Uterine smooth muscle cell (primary cell): ENCODE measurements at places on chromosomes 16 and 17. TPM values are rescaled to one million over a fixed set of nuclear protein-coding genes. Genes with fewer than 3 reads are reported as not detected.

The KRT34 gene
- total RNA-seq = 133 and 203 TPM in 2 replicates

The SRCIN1 gene
- under 0.01 and 0.12 TPM in 2 replicates for total RNA-seq

The ABCC12 gene
- under 0.01 TPM in 1 of 2 replicates, not detected in the other for total RNA-seq

The TMIGD1 gene
- total RNA-seq = not detected in 2 replicates

The CD79B gene
- total RNA-seq = 0.12 TPM in 1 of 2 replicates, not detected in the other

The TBC1D3K gene
- total RNA-seq = not detected in 2 replicates

The TMED6 gene
- 0.11 TPM in 1 of 2 replicates, not detected in the other for total RNA-seq

The WNT3 gene
- total RNA-seq = 0.62 and 1.00 TPM in 2 replicates

The RAB40C gene
- total RNA-seq = 15.1 and 18.0 TPM in 2 replicates

The CIITA gene
- total RNA-seq = under 0.01 and 0.22 TPM in 2 replicates
